Amygdala (tissue), 56 donors: ENCODE measurements at places on chromosomes 2 and 18.

- no peak for DNase-seq
These were observed 13.1 kb upstream of the CATIP start for GRCh38 chr2:218343591-218343990.

DNA sequence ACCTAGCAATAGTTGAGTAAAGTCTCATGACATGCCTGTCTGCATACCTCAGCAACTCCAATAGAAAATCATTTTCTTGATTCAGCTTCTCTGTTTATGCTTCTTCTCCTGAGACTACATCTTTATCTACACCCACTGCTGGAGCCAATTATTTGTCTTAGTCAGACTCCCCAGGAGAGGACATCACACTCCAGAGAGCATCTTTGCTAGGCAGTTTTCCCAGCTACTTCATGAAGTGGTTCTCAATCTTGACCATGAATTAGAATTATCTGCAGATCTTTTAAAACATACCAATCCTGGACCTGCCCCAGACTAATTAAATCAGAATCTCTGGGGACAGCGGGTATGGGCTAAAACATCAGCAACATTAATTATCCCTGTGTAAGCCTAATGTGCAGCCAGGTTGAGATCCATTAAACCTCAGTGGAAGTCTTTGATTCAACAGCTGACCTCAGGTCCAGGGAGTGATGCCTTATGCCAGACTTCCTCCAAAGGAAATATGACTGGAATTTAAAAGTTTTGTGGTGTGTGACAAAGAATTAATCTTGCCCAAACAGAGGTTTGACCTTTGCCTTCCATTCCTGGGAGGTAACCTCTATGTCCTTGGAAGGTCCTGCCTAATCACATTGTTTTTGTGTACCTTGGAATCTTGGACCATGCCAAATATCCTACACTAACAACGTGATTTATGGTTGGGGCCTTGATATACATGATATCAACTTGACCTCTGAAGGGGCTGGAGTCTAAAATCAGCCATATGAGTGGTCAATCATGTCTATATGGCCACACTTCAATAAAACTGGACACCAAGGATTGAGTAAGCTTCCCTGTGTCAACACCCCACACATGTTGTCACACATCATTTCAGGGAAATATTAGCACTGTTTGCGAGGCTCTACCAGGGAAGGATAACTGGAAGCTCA is 99.3 kb upstream of the DNAJC10 start:
- DNase-seq: no peak

GRCh38 chr18:51164761-51165281 is 32.7 kb downstream of the MEX3C start:
- no peak for DNase-seq

DNA sequence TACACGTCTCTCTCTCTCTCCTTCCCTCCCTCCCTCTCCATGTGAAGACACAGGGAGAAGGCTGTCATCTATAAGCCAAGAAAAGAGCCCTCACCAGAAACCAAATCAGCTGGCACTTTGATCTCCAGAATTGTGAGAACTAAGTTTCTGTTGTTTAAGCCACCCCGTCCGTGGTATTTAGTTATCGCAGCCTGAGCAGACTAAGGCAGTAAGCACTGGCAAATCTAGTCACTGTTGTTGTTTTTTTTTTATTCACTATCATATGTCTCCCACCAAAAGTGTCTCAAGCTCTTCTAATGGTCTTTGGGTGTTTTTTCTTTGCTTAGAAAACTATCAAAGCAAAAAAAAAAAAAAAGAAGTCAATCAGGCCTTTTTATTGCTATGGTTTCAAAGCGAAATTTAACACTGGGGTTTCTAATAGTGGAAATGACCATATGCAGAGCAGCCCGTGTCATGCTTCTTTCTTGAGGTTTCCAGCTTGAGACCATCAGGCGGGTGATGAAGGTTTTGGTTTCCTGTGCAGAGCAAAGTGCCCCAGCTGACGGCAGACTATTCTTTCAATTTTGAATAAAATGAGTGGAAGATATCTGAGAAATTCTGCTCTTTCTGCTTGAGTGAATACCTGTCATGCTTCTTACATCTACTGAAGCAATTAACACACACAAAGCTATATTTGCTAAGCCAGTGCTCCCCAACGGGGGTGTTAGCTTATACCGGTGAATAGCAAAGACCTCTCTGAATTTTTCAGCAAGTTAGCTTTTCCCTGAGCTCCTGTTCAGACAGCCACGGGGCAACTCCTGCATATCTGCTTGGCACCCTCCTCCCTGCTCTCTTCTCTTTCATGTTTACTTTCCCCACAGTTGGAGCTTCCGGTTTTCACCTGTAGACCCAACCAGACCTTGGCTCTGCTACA is 394.1 kb upstream of the ATP5MC3 start:
- DNase-seq: no peak

GRCh38 chr2:156306821-156307220 is 25.7 kb downstream of the NR4A2 start:
- no peak for DNase-seq

GRCh38 chr2:239685556-239685955 is 284.7 kb upstream of the HDAC4 start:
- DNase-seq: no peak

- no peak for DNase-seq
These were observed 40.8 kb downstream of the BUB1 start for GRCh38 chr2:110637093-110637492.

GRCh38 chr2:166784296-166784946 is 103.9 kb upstream of the XIRP2 start:
- DNase-seq: no peak

DNA sequence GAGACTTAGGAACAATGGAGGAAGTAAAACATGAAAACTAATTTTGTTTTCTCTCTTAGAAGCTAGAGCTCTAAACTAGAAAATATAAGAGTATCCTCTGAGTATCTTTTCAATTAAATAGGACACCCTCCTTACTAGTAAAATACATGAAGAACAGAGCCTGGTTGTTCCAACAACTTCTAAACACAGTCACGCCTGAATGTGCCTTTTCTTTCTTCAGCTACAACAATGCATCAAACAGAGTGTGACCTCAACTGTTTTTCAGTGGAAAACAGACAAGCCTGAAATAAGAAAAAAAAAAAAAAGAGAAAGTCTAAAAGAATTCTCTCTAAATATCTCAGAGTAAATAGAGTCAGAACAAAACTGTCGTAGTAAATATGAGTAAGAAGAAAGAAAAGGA is 928.8 kb downstream of the CNTNAP5 start:
- no peak for DNase-seq

GRCh38 chr18:6731222-6731596 is 1.7 kb downstream of the ARHGAP28 start:
- DNase-seq: no peak

GRCh38 chr2:196399722-196400691 is 228.6 kb upstream of the STK17B start:
- DNase-seq: no peak

- no peak for DNase-seq
These were observed 371.5 kb upstream of the SETBP1 start for GRCh38 chr18:44309185-44309584.

DNA sequence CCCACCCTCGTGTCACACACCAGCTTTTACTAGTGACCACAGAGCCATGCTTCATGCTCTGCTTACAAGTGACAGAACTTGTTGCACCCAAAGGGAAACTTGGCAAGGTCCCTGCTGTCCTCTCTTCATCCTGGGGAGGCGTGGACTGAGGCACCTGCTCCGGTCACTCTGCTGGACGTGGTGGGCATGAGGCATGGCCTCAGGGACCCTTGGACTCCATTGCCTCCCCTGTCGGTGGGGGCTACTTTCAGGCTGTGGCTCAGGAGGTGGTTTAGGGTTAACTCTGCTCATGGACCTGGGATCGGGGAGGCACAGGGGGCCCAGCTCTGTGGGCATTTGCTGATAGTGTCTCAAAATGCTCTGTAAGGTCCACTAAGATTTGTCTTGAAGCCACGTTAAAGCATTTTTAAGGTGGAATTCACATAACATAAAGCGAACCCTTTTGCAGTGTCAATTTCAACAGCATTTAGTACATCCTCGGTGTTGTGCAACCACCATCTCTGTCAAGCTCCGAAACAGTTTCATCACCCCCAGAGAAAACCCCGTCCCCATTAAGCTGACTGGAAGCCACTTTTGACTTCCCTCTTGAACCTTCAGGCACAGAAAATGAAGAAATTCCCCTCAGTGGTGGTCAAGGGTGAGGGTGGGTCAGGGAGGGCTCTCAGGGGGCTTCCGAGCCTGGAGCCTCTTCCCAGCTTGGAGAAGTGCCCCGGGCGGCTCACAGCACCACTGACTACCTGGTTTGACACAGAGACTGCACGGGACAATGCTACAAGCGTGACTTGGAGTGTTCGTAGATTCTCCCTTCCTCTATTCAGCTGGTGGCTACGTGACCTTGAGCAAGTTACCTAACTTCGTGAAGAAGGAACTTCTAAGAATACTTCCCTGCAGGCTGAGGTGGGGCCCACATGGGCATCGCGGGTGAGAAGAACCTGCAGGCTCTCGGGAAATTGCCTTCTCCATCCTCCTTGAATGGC is 100.0 kb upstream of the HDAC4 start:
- DNase-seq: no peak

GRCh38 chr2:70095720-70096670 is 8.7 kb downstream of the PCBP1 start:
- no peak for DNase-seq

- DNase-seq: no peak
These were observed 3.0 kb upstream of the CEP68 start for GRCh38 chr2:65053199-65053598.

- DNase-seq: no peak
These were observed 29.2 kb upstream of the LDAH start for GRCh38 chr2:20852139-20852538.

DNA sequence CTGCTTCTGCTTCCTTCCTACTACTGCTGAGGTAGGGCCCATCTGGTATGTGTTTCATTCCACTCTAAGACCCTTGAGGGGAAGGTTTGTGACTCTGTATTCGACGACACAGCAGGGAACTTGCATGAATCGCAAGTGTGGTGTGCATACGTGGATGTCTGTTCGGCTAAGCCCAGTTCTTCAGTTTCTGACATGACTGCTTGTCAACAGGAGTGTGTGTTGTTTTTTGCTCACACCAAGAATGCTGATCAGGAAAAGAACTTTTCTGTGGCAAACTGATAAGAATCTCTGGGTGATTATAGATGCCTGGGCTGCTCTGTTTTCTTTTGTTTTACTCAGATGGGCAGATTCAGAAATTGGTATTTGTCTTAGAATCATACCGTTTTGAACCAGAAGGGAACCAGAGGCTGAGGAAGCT is 22.0 kb downstream of the TNFRSF11A start:
- DNase-seq: no peak

DNA sequence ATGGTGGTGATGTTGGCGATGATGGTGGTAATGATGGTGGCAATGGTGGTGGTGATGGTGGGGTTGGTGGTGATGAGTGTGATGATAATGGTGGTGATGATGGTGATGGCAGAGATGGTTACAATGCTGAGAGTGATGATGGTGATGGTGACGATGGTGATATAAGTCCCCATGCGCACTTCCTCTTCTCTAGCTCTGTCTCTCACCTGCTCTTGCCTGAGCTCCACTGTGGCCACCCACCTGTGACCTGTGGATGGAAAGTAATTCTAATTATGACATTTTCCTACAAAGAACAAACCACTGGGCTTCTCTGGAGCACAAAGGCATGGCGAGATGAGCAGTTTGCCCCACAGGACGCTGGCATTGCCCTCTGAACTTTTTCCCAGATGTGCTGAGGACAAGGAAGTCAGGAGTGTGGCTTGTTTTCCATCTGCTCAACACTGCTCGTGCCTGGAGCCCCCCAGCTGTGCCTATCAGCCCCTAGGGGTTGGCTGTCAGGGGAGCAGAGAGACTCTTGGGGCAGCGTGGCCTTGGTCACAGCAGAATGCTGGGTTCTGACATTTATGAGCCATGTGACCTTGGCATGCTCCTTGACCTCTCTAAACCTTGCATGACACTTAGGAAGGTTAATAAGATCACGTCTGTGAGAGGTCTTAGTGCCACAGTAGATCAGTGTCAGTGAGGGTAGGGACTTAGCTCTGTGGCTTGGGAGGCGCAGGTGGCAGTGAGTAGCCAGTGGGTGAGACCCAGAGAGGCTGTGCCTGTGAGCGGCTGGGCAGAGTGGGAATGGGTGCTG is 68.4 kb downstream of the RRM2 start:
- DNase-seq: no peak

DNA sequence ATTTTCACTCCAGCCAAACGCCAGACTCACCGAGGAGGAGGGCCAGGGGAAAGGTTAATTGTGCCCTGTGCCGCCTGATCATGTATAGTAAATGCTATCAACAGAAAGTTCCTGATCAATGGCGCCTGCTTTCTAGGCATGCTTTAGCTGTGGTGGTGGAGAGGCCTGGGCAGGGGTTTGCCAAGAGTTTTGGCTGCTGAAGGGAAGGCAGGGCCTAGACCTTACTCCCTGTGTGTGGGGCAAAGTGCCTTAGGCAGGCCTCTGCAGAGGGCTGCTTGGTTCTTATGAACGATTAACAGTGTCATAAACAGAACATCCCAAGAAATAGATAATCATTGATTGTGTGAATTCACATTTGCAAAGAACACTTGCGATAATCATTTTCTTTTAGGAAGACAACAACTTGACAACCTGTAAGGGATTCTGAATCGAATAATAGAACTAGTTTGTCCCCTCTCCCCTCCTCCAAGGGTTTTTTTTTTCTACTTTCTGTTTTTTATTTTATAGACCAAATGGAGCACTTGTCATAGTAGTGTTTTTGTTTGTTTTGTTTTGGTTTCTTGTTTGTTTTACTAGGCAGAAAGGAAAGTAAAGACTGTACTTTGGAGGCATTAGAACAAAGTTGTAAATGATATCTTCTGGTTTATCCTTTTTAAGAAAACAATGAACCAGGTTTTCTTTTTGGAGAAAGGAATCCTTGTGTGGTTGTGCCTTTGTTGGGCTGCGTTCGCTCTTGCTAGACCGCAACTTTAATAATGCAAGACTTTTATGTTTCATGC is 6.5 kb downstream of the TSHZ1 start:
- DNase-seq: no peak

DNA sequence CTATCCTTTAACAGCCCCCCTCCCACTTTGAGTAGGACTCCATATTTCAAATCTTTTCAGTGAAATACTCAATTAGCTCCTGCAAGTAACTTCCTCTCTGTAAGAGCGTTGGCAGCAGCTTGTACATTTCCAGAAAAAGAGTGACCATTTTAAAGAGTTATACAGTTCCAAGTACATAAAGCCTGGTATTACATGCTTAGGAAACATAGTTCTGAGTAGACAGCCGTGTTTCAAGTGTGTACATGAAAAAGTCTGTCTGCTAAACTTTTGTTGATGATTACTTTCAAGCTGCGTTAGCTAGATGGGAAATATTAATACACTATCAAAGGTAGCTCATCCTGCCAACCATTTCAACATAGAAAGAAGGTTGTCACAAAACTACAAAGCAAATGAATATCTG is 112.8 kb downstream of the ZNF521 start:
- DNase-seq: no peak

- DNase-seq: no peak
These were observed 167.2 kb downstream of the TRIB2 start for GRCh38 chr2:12883906-12884305.

- no peak for DNase-seq
These were observed 568.1 kb downstream of the KCNJ3 start for GRCh38 chr2:155266583-155266982.

GRCh38 chr18:50080316-50080715 is 114.6 kb downstream of the MYO5B start:
- no peak for DNase-seq
